IMR-90 (cell line): ENCODE measurements at places on chromosomes 2 and 18.

- no peak for DNase-seq
Observed at GRCh38 chr2:213271947-213272346, 12.3 kb upstream of the SPAG16 start.

DNA sequence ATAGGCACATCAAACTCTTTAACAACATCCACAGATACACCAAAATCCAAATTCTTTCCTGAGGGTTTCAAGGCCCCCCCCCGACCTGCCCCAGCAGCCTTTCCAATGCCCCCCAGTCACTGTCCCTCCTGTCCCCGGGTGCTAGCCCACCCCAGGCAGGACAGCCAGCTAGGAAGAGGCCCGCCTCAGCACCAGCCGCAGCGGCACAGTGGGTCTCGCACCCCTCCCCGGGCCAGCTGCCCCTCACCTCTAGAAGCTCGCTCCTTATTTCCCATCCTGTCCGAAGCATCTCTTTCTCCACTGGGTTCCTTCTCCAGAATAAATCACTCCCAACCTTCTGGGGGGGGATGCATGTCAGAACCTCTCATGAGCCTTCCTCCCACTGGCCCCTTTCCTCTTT is 69.4 kb downstream of the FBXO15 start:
- no peak for DNase-seq

DNA sequence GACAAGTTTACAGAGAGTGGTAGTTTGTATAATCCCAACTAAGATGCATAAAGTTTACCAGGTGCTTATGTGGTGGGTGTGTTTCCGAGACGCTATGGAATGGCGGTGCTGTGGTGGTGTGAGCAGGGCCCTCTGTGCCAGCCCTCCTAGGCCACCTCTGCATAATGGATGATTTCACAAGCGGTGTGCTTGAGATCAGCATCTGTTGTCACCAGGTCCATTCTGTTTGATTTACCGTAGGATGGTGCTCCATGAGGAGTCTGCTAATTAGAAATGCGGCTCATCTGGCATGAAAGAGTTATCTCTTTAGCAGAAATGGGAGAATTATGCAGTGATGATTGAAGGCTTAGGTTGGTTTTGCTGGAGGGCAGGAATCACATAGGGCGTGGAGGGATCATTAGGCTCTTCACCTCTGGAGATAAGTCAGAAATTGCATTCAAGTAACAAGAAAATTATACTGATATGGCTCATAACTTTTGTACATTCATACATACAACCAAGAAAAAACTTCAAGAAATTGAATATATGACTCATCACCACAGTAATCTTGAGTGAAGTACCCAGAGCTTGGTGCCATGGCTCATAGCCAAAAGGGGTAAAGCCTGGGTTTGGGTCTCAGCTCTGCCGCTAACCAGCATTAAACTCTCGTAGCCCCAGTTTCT is 41.4 kb downstream of the CRIM1 start:
- DNase-seq = peak; percentile 42

DNA sequence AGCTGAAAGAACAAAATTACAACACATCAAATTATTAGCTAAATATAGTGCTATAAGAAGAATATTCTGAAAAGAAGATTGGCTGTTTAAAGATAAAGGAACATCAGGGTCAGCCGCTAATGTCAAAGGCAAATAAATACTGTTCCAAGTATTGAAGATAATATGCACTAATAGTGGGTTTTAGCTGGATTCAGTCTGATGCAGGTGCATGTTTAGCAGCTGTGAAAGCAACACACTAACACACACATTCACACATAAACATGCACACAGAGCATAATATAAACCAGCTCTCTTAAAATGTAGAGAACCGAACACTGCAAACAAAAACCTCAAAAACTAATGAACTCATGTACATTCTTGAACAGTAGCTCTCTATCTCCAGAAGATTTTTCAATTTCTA is 634.6 kb downstream of the ERBB4 start:
- no peak for DNase-seq

DNA sequence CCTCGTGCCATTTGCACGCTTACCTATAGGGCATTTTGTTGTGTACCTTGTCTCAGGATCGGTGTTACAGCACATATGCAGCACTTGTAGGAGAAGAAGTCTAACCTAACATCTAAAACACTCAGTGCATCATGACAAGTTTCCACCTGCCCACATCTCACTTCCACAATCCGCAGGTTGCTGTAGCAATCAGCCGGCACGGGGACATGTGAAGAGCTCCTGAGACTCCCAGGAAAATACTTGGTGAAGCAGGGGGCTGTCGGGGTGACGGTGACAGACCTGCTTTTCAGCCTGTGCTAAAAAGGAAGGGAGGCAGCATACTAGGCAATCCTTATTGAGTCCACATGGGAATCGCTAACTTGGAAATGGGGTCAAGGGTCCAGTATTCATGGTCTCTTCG is 172.2 kb downstream of the MYT1L start:
- DNase-seq = no peak

GRCh38 chr2:97728091-97728731 is 14.8 kb downstream of the ZAP70 start:
- DNase-seq = no peak

GRCh38 chr2:120791962-120792297 is 56.3 kb downstream of the GLI2 start:
- peak; percentile 31 for DNase-seq

GRCh38 chr2:166984797-166985196 is 96.5 kb downstream of the XIRP2 start:
- peak; percentile 70 for DNase-seq

DNA sequence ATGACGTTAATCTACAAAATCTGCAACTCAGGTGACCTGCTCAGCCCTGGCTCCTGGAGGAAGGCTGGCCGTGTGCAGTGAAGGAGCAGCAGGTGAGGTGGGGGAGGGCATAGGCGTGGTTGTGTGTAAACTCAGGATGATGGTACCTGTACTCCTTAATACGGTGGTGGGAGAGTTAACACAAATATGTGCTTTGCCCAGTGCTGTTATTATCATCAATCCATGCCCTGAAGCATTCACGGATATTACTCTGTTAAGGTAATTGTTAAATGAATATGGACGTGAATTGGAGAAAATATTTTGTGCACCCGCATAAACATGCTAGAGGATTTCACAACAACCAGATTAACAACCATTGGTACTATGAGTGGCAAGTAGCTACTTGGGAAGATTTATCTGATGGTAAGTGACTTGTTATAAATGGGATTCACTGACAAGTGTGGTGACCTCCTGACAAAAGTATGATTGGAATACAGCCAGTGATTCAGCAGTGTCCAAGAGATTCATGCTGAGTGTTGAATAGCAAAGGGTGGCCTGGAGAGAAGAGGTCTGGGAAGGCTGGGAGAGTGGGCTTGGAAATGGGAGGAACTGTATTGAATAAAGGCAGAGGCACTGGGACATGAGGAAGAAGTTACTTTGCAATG is 194.1 kb downstream of the TPGS2 start:
- DNase-seq = no peak
